ENCODE measurements at places on chromosomes 4 and X. TPM values are rescaled to one million over a fixed set of nuclear protein-coding genes. Genes with fewer than 3 reads are reported as not detected.

- H3K4me3 ChIP-seq = no peak overlapping the region
- no peaks in the 10 kb centered on the region for H3K36me3 ChIP-seq
- no peak for DNase-seq
- H3K27ac ChIP-seq = no peak overlapping the region
Measured at GRCh38 chr4:110869114-110869513, 246.2 kb upstream of the PITX2 start.

- H3K4me3 ChIP-seq = no peak overlapping the region
- no peaks in the 10 kb centered on the region for H3K36me3 ChIP-seq
- no peak for DNase-seq
- no peak overlapping the region for H3K27ac ChIP-seq
- no peaks in the 10 kb centered on the region for H3K27me3 ChIP-seq
- peaks cover 6% of the 10 kb centered on the region for H3K4me1 ChIP-seq
Measured at GRCh38 chrX:124393238-124393637, 46.9 kb downstream of the SH2D1A start.

- no peaks in the 10 kb centered on the region for H3K27me3 ChIP-seq
- H3K4me1 ChIP-seq = no peaks in the 10 kb centered on the region
- peaks cover 18% of the 10 kb centered on the region for H3K36me3 ChIP-seq
- H3K4me3 ChIP-seq = no peak overlapping the region
- H3K27ac ChIP-seq = no peak overlapping the region
- no peak for DNase-seq
Measured at GRCh38 chr4:77751764-77752163, 67.4 kb downstream of the CNOT6L start.

- no peak for DNase-seq
- H3K4me3 ChIP-seq = no peak overlapping the region
- no peaks in the 10 kb centered on the region for H3K4me1 ChIP-seq
- H3K27ac ChIP-seq = no peak overlapping the region
- no peaks in the 10 kb centered on the region for H3K27me3 ChIP-seq
Measured at GRCh38 chr4:66991521-66991920, 553.8 kb downstream of the CENPC start.

- no peak overlapping the region for H3K27ac ChIP-seq
- no peaks in the 10 kb centered on the region for H3K4me1 ChIP-seq
- H3K36me3 ChIP-seq = no peaks in the 10 kb centered on the region
- peak; percentile 4 for DNase-seq
- no peaks in the 10 kb centered on the region for H3K27me3 ChIP-seq
Measured at GRCh38 chrX:56281789-56282188, 49.6 kb downstream of the KLF8 start.

DNA sequence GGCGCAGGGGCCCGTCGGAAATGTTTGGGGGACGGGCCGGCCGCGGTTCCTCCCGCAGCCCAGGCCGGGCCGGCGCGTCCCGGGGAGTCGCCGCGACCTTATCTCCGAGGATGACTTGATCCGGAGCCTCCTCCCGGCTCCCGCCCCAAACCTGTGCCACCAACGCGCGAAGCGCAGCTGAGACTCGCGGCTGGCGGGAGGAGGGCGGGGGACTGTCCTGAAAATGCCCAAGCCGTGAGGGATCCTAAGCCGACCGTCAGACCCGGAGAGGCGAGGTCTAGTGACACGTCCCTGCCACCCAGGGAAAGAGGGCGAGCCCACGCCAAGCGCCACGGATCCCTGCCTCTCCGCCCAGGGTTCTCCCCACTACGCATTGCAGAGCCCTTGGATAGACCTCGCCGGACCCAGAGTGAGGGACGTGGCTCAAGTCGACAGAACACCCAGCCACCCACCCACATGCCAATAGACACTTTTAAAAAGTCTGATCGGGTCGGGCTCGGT, 26.9 kb downstream of the UTP14A start:
- no peaks in the 10 kb centered on the region for H3K27me3 ChIP-seq
- DNase-seq = no peak
- no peaks in the 10 kb centered on the region for H3K4me1 ChIP-seq

- no peaks in the 10 kb centered on the region for H3K36me3 ChIP-seq
- DNase-seq = no peak
- H3K27ac ChIP-seq = no peak overlapping the region
- H3K27me3 ChIP-seq = no peaks in the 10 kb centered on the region
- H3K4me1 ChIP-seq = peaks cover 22% of the 10 kb centered on the region
- no peak overlapping the region for H3K4me3 ChIP-seq
Measured at GRCh38 chr4:10023806-10024205, 2.5 kb upstream of the SLC2A9 start.

DNA sequence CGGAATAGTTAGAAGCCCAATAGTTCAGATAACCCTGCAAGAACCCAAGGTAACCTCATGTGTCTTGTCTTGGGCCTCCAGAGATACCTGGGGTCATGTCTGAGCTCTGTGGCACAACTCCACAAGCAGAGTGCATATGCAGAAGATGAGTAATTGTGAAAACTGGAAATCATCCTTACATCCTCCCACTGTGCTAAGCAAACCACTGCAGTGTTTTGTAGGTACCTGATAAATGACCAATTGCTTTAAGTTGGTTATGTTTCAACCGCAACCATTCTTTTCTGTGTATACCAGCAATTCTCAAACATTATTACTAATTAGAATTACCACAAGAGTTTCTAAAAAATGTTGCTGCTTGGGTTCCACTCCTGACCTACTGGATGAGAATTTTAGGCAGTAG, 73.2 kb downstream of the CBLL2 start:
- no peak for DNase-seq
- H3K4me3 ChIP-seq = no peak overlapping the region
- H3K4me1 ChIP-seq = no peaks in the 10 kb centered on the region
- H3K36me3 ChIP-seq = no peaks in the 10 kb centered on the region
- no peaks in the 10 kb centered on the region for H3K27me3 ChIP-seq

DNA sequence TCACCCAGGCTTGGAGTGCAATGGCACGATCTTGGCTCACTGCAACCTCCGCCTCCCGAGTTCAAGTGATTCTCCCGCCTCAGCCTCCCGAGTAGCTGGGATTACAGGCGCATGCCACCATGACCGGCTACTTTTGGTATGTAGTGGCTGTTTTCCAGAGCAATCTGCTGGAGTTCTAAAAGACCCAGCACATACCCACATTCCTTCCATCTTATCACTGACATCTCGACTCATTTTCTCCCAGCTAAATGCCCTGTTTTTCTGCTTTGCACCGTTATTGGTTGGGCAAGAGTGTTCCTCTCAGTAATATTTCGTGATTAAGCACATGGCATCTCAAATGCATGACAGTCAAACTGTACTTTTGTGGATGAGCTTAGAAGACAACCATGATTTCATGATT, 53.7 kb downstream of the PRKX start:
- no peak for DNase-seq
- no peak overlapping the region for H3K27ac ChIP-seq
- H3K36me3 ChIP-seq = peaks cover 6% of the 10 kb centered on the region
- peaks cover 21% of the 10 kb centered on the region for H3K4me1 ChIP-seq

- no peaks in the 10 kb centered on the region for H3K36me3 ChIP-seq
- H3K27me3 ChIP-seq = no peaks in the 10 kb centered on the region
- no peak overlapping the region for H3K27ac ChIP-seq
- H3K4me3 ChIP-seq = no peak overlapping the region
- H3K4me1 ChIP-seq = no peaks in the 10 kb centered on the region
Measured at GRCh38 chr4:37431417-37431743, 186.8 kb downstream of the NWD2 start.

DNA sequence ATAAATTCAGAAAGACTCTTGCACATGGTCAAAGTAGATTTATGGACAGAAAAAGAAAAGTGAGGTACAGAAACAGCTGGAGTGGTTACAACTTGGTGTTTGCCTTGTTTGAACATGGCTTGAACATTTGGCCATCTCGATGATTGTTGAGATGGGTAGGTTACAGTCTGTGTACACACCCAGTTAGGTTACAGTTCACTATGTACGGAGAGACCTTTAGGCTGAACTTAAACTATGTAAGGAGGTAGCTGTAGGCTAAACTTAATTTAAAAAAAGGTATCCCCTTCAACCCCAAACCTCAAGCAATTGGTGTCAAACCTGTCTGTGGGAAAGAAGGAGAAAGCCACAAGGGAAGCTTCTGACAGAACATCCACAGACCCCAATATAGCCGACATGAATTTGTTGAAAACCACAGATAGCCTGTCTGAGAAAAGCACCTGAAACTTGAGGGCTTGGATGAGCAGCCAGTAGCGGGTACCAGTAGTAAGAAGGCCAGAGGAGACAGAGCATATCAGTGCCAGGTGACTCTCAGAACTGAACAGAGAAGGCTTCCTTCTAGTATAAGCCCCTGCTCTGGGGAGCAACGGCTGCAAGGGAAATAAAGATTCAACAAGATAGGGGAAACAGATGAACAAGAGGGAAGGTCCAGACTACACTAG, 247.9 kb upstream of the GALNTL6 start:
- H3K4me1 ChIP-seq = no peaks in the 10 kb centered on the region

- H3K4me1 ChIP-seq = peaks cover 26% of the 10 kb centered on the region
- H3K36me3 ChIP-seq = no peaks in the 10 kb centered on the region
- H3K27me3 ChIP-seq = no peaks in the 10 kb centered on the region
- no peak overlapping the region for H3K4me3 ChIP-seq
- no peak for DNase-seq
Measured at GRCh38 chr4:173267711-173268110, 66.4 kb downstream of the HMGB2 start.

- peaks cover 21% of the 10 kb centered on the region for H3K4me1 ChIP-seq
- peak overlapping the region; percentile 97 for H3K4me3 ChIP-seq
- no peaks in the 10 kb centered on the region for H3K27me3 ChIP-seq
- H3K36me3 ChIP-seq = no peaks in the 10 kb centered on the region
- peak; percentile 71 for DNase-seq
Measured at GRCh38 chr4:163493643-163494359, 689 bp upstream of the TMA16 start.

- H3K27me3 ChIP-seq = no peaks in the 10 kb centered on the region
- DNase-seq = no peak
- no peak overlapping the region for H3K27ac ChIP-seq
- no peaks in the 10 kb centered on the region for H3K4me1 ChIP-seq
- H3K36me3 ChIP-seq = peaks cover 7% of the 10 kb centered on the region
Measured at GRCh38 chr4:174244441-174244840, 39.0 kb downstream of the FBXO8 start.

GRCh38 chr4:164802301-164802901, 48.5 kb downstream of the SMIM31 start:
- H3K4me3 ChIP-seq = no peak overlapping the region
- no peak for DNase-seq
- H3K36me3 ChIP-seq = no peaks in the 10 kb centered on the region

DNA sequence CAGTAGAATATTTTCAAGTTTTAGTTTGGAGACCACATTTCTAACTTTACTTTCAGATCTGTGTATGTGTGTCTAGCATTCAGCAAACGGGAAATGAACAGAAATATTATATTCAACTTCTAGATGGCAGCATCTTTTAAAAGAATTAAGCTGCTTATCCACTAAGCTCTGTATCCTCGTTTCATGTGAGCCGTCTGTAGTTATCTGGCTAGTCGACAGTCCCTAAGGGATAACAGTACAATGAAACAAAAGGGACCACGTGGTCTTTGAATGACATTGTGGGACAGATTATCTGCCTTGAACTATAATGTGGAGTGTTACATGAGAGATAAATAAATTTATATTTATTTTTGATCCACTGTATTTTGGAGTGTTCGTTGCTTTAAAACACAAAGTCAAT, 35.8 kb upstream of the PRSS12 start:
- DNase-seq = no peak
- no peaks in the 10 kb centered on the region for H3K4me1 ChIP-seq
- no peaks in the 10 kb centered on the region for H3K36me3 ChIP-seq
- no peak overlapping the region for H3K27ac ChIP-seq
- no peak overlapping the region for H3K4me3 ChIP-seq
- H3K27me3 ChIP-seq = no peaks in the 10 kb centered on the region

DNA sequence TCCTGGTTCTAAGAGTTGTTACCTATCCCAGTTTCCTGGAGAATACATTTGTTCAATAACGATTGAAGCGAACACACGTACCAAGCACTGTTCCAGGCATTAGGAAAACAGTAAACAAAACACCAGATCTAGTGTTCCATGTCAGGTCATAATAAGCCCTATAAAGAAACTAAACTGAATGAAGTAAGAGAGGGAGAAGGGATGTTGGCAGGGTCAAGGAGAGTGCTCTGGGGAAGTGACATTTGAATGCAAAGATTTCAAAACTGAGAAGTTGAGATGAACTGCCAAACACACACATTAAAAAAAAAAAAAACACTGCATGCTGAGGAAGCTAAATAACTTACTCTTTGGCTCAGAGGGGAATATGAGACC, 14.4 kb upstream of the ENAM start:
- no peak overlapping the region for H3K4me3 ChIP-seq
- H3K27ac ChIP-seq = no peak overlapping the region
- no peaks in the 10 kb centered on the region for H3K27me3 ChIP-seq
- DNase-seq = no peak
- H3K36me3 ChIP-seq = no peaks in the 10 kb centered on the region

DNA sequence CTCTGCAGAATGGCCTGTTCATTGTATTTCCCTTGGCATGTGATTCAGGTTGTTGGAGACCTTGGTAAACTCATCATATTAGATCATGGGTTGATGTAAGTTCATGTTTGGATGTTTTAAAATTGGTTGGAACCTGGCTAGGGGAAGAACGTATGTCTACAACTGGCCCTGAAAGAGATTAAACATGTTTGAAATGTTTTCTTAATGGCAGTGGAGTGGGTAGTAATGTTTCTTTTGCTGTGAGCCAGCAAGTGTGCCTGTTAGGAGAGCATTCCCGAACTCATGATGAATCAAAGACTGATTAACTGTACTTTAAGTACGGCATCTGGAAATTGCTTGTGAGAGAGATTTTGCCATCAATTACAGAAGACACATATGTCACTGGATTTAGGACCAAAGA, 44.5 kb upstream of the SLC4A4 start:
- DNase-seq = no peak
- no peak overlapping the region for H3K27ac ChIP-seq
- H3K27me3 ChIP-seq = no peaks in the 10 kb centered on the region
- no peaks in the 10 kb centered on the region for H3K4me1 ChIP-seq
- H3K4me3 ChIP-seq = no peak overlapping the region

DNA sequence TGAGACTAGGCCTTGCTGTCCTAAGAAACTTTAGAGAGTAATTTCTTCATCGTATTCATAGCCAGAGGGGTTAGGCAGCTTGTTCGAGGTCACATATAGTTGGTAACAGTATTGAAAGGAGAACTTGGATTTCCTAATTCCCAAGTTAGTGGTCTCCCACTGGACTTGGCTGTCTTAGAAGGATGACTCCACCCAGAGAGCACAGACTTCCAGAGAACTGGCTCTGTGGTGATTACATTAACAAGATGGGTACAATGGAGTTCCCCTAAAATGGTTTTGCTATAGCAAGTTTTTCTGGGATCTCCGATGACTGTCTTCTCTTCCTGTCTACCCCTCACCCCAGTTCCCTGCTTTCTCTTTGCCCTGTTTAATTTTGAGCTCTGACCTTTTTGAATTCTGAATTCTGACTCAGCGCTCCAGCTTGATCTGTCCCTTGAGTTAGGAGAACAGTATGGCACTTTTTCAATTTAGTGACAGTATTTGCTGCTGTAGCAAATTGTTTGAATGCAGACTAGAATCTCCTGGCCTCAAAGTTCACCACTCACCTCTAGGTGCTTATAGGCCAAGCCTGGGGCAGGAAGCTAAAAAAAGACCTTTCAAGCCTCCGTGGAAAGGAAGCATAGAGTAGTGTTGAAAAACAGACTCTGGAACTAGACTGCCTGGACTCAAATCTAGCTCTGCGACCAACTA, 6.9 kb downstream of the MSN start:
- H3K27ac ChIP-seq = no peak overlapping the region
- H3K27me3 ChIP-seq = no peaks in the 10 kb centered on the region
- DNase-seq = no peak
- H3K4me3 ChIP-seq = peak overlapping the region; percentile 12
- peaks cover 80% of the 10 kb centered on the region for H3K4me1 ChIP-seq
- peaks cover 3% of the 10 kb centered on the region for H3K36me3 ChIP-seq

PRDM5 gene
- not detected for polyA plus RNA-seq

DOK7 gene
- polyA plus RNA-seq = 14.2 TPM

C4orf36 gene
- 0.36 TPM for polyA plus RNA-seq

PSMD10 gene
- 9.6 TPM for polyA plus RNA-seq

CFAP99 gene
- not detected for polyA plus RNA-seq

CENPE gene
- polyA plus RNA-seq = 0.15 TPM

WDR44 gene
- polyA plus RNA-seq = 8.7 TPM

TRIM60 gene
- not detected for polyA plus RNA-seq
